ENCODE measurements at places on chromosomes 5 and 9.

DNA sequence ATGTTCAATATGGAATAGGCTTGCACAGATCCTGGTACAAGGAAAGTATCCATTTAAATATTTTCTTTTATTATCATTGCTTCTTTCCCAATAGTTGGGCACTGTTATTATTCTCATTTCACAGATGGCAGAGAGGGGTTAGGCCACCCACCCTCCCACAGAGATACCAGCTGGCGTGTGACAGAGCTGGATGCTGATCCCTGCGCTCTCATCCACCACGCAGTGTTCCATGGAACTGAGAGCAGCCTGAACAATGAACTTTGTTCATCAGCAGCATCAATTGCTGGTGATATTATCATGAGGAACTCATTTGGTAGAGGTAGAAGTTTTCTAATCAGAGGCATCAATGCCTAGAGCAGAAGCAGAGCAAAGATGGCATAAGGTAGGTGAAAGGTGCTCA is 227.9 kb downstream of the ESM1 start:
- peak; percentile 88 for DNase-seq

DNA sequence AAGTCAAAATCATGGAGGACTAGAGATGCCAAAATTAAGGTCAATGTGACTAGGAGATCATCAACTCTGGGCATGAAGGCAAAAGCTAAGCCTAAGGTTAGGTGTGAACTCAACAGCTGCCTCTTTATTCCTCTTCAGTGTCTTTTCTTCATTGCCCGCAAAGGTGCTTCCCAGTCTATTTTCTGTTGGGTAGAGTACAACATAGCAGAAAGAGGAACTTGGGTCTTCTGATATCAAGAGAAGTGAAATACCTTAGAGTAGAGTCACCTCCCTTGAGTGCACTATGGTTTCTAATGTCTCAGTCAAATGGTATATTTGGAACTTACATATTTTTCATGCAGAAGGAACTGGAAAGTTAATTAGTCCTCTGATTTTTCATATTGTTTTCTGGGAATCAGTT is 122.5 kb upstream of the GRIN3A start:
- no peak for DNase-seq

GRCh38 chr9:34454571-34455065 is 3.8 kb downstream of the FAM219A start:
- no peak for DNase-seq

DNA sequence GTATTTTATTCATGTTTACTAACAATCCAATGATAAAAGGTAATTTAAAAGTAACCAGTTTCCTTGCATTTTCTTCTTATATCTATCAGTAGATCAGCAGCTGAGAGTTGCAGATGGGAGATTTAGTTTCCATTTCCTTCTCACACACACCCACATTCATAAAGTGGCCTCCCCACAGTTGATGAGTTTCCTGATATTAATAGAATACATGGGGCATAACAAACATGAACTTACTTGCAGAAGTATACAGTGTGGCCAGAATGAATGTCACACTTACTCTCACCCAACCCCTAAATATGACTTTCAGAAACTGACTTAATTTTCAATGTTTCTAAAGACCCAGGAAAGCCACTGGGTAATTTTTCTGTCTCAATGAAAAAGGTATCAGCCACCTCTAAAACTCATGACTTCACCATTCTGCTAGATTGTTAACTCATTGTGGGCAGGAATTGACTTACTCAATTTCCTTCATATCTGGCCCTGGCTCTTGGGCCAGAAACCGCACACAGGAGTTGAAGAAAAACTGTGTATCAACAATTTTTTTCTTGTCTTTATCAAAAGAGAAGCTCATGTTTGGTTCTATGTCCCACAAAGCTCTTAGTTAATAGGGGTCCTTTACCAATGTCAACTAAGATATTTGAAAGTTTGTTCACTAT is 63.5 kb upstream of the OSMR start:
- DNase-seq: no peak

DNA sequence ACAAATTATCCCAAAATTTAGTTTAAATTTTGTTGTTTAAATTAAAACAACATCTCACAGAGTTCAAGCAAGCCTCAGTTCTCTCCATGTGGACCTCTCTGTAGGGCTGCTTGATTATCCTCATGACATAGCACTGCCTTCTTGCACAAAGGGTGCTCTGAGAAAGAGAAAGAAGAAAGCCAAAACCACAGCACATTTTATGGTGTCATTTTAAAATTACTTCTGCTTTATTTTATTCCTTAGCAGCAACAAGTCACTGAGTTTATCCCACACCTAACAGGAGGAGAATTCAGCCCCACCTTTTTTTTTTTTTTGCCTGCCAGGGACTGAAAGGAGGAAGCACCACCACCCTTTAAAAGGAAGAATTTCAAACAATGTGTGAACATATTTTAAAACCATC is 12.8 kb upstream of the KCNV2 start:
- no peak for DNase-seq

GRCh38 chr5:98442448-98442847 is 331.0 kb upstream of the RGMB start:
- DNase-seq: no peak

- DNase-seq: peak; percentile 53
Measured at GRCh38 chr5:11588803-11589202, 315.4 kb downstream of the CTNND2 start.

DNA sequence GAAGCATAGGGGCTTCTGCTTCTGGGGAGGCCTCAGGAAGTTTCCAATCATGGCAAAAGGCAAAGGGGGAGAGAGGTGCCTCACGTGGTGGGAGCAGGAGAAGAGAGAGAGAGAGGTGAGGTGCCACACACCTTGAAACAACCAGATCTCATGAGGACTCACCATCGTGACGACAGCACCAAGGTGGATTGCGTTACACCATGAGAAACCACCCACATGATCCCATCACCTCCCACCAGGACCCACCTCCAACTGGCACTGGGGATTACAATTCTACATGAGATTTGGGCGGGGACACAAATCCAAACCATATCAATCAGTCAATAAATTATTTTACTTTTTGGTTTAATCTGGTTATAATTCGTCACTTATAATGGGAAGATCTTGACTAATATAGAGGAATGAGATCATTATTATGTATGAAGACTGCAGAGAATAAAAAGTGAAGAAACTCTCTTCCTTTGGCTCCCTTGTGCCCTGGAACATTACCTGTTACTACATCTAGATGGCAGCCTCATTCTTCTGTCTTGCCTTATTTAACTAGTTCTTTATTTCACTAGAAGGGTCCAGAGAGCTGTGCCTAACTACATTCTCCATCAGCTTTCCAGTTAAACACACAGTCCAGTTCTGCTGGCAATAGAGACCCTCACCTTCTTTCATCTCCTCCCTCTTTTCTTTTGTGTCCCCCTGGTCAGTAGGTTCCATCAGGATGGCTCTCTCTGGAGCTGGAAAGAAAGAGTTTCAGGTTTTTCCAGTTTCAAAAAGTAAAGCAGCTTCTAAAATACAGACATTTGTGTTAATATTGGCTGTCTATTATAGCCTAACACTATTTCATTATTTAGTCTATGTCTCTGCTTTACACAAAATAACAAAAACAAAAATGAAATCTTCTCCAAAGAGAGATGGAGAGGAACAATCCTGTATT is 21.7 kb upstream of the SPINK7 start:
- peak; percentile 11 for DNase-seq

- DNase-seq: no peak
Measured at GRCh38 chr9:69936427-69936826, 107.2 kb upstream of the MAMDC2 start.

- DNase-seq: no peak
Measured at GRCh38 chr5:146521403-146522106, 5.6 kb upstream of the GPR151 start.

GRCh38 chr5:74372051-74372450 is 268.5 kb downstream of the ENC1 start:
- no peak for DNase-seq

DNA sequence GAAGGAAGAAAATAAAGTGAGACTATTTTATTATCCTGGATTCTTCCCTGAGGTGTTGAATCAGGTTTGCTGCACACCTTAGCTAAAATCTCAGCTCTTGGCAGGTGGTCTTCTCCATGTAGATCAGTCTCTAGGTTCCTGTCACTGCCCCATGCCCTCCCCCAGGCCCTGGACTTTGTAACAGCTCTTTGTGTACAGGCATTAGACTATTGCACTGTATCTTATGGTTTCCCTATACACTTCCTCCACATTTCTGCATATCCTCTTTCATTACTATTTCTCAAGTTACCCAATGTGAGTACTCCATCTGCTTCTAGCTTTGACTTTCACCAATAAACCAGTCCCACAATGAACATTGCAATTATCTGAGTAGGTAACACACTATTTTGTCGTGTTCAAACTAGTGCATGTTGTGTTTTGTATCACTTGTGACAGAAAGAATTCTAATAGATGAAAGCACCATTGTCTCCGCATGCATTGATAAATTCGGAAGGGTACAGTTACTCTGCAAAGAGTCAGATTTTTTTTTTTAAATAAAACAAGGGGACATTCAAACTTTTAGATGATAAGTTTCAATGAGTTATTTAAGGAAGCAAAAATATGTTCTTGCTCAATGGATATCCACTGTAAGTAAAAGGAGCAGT is 1348.7 kb upstream of the C9orf72 start:
- no peak for DNase-seq

- no peak for DNase-seq
Measured at GRCh38 chr9:88307136-88307535, 81.1 kb upstream of the SPIN1 start.

- DNase-seq: no peak
Measured at GRCh38 chr9:83132768-83133167, 69.8 kb upstream of the RASEF start.

GRCh38 chr5:78328585-78329173 is 31.7 kb upstream of the SCAMP1 start:
- DNase-seq: no peak

DNA sequence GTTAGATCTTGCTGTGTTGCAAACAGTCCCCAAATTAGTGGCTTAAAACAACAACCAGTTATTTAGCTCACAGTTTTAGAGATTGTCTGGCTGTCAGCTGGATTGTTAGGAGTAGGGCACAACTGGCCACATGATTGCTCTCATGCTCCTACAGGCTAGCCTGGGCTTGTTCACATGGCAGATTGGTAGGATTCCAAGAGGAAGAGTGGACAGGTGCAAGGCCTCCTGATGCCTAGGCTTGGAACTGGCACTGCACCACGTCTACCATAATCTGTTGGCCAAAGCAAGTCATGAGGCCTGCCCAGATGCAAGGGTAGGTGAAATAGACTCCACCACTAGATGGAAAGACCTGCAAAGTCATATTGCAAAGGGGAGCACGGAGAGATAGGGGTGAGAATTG is 76.4 kb downstream of the ACER2 start:
- DNase-seq: no peak

- DNase-seq: no peak
Measured at GRCh38 chr5:78930721-78931120, 54.4 kb downstream of the ARSB start.

- no peak for DNase-seq
Measured at GRCh38 chr9:86469476-86470250, 115.5 kb upstream of the TUT7 start.

DNA sequence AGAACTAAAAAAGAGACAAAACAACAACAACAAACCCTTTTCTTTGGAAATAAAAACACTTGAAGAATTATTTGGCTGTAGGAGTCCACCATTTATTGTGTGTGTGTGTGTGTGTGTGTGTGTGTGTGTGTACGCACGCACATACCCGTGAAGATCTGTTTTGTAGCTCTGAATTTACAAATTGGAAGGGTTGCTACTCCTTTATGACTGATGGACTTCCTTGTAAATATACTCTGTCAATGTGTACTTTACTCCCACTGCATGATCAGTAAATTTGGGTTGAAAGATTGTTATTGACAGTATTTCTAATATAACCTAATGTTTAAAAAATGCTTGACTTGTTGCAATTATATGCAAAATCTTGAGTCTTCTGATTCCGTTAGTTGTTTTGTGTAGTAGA is 148.1 kb downstream of the ATG10 start:
- DNase-seq: no peak

GRCh38 chr5:51598026-51598425 is 214.8 kb downstream of the ISL1 start:
- no peak for DNase-seq

GRCh38 chr5:11594021-11594420 is 310.2 kb downstream of the CTNND2 start:
- no peak for DNase-seq

- DNase-seq: no peak
Measured at GRCh38 chr5:141680751-141681201, 1.3 kb downstream of the ARAP3 start.

DNA sequence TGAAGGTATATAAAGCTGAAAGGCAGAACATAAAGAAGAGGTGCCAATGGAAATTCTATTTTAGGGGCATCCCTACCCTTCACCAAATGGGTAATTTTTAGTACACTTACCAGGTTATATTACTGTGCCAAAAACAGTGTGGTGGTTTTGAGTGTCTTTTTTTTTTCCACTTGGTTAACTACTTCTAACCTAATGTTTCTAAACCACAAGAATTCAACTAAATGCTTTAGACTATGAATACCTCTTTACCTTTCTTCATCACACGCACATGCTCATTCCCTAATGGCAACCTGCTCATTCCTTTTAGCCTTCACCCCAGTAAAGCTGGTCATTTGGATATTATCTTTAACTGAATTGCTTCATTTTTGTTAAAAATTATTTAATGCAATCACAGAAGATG is 215.6 kb downstream of the PIK3R1 start:
- DNase-seq: no peak

DNA sequence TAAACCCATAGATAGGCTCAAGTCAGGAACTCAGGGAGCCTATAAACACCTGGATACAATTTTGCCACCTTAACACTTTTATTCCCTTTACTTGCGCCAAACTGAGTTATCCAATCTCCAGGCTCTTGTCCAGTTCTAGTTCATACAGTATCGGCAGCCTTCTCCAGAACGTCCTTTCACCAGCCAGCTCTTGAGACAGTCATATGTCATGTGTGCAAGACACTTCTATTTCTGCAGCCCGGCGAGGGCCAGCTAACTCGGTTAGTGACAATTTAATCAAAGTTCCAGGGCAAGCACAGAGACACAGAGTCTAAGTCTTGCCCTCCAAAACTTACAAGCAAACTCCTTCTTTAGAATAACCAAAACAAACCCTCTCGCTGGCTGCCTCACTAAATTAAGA is 12.9 kb downstream of the ABCA1 start:
- DNase-seq: no peak

- DNase-seq: no peak
Measured at GRCh38 chr5:145226726-145227125, 608.4 kb downstream of the PRELID2 start.

- DNase-seq: no peak
Measured at GRCh38 chr9:126297661-126298060, 29.0 kb upstream of the MVB12B start.

- peak; percentile 98 for DNase-seq
Measured at GRCh38 chr5:24381861-24382489, 262.8 kb downstream of the CDH10 start.

- DNase-seq: no peak
Measured at GRCh38 chr5:77993855-77994318, 217.7 kb upstream of the TBCA start.

Measured in cerebellar cortex (tissue), 1 donor.